Glomerular endothelial cell (primary cell): ENCODE measurements at places on chromosomes 5 and 9. TPM values are rescaled to one million over a fixed set of nuclear protein-coding genes. Genes with fewer than 3 reads are reported as not detected.

Gene TSSK1B
- not detected in 2 replicates for total RNA-seq

Gene SOHLH1
- 0.39 TPM in 1 of 2 replicates, not detected in the other for total RNA-seq

Gene GABRB2
- not detected in 2 replicates for total RNA-seq

Gene CDKN2B
- 36.5 and 49.7 TPM in 2 replicates for total RNA-seq

Gene IFNA2
- total RNA-seq: not detected in 2 replicates

Gene NFIB
- 85.8 and 119 TPM in 2 replicates for total RNA-seq

Gene NR5A1
- not detected in 2 replicates for total RNA-seq

Gene RMRP
- 2,917 and 4,459 TPM in 2 replicates for total RNA-seq

Gene IRGM
- total RNA-seq: not detected in 2 replicates

Gene FRRS1L
- 0.10 and 0.35 TPM in 2 replicates for total RNA-seq

Gene TRAPPC13
- 13.9 and 15.7 TPM in 2 replicates for total RNA-seq

Gene MEF2C
- 36.9 and 40.0 TPM in 2 replicates for total RNA-seq

Gene ATOX1
- 193 and 297 TPM in 2 replicates for total RNA-seq

Gene NTRK2
- total RNA-seq: 0.35 and 0.97 TPM in 2 replicates

Gene SHLD3
- 0.48 and 3.4 TPM in 2 replicates for total RNA-seq

Gene PAX5
- not detected in 2 replicates for total RNA-seq

Gene EFNA5
- total RNA-seq: 9.1 and 15.6 TPM in 2 replicates

Gene CORO2A
- 0.29 and 0.64 TPM in 2 replicates for total RNA-seq

Gene JMY
- 7.5 and 11.2 TPM in 2 replicates for total RNA-seq

Gene PDCD1LG2
- 20.4 and 27.0 TPM in 2 replicates for total RNA-seq

Gene FGD3
- not detected in 2 replicates for total RNA-seq

Gene C9orf40
- total RNA-seq: 2.6 and 6.4 TPM in 2 replicates

Gene SLC25A48
- total RNA-seq: not detected in 2 replicates

Gene ACTL7B
- not detected in 2 replicates for total RNA-seq

Gene CDX1
- total RNA-seq: not detected in 2 replicates

Gene RFESD
- 0.29 and 2.9 TPM in 2 replicates for total RNA-seq

Gene UBE2D2
- 107 and 110 TPM in 2 replicates for total RNA-seq

Gene FBN2
- 21.4 and 41.2 TPM in 2 replicates for total RNA-seq
